ENCODE measurements at places on chromosomes 6 and 20. TPM values are rescaled to one million over a fixed set of nuclear protein-coding genes. Genes with fewer than 3 reads are reported as not detected.

The AVP gene
- total RNA-seq = not detected

DNA sequence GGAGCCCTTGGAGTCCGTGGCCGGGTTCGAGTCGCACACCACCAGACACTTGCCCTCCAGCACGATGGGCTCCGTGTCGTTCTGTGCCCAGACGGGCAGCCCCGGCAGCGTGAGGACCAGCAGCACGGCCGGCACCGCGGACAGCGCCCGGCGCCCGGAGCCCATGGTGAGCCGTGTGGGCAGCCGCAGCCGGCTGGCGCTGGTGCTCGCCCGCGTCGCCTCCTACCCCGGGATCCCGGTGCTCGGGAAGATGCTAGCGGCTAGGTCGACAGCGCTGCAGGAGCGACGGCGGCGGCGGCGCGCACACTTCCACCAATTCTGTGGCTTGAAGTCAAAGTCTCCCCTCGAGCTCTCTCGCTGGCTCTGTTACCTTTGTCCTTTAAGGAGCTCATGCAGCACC lies 1.3 kb downstream of the CBLN4 start:
- H3K27ac ChIP-seq = no peak overlapping the region
- H3K27me3 ChIP-seq = peaks cover 21% of the 10 kb centered on the region
- no peaks in the 10 kb centered on the region for H3K36me3 ChIP-seq
- DNase-seq = no peak
- no peak overlapping the region for H3K4me3 ChIP-seq

GRCh38 chr20:43516251-43516824 lies 8.8 kb downstream of the L3MBTL1 start:
- no peaks in the 10 kb centered on the region for H3K27me3 ChIP-seq
- no peak overlapping the region for H3K4me3 ChIP-seq
- no peak for DNase-seq
- H3K27ac ChIP-seq = no peak overlapping the region

DNA sequence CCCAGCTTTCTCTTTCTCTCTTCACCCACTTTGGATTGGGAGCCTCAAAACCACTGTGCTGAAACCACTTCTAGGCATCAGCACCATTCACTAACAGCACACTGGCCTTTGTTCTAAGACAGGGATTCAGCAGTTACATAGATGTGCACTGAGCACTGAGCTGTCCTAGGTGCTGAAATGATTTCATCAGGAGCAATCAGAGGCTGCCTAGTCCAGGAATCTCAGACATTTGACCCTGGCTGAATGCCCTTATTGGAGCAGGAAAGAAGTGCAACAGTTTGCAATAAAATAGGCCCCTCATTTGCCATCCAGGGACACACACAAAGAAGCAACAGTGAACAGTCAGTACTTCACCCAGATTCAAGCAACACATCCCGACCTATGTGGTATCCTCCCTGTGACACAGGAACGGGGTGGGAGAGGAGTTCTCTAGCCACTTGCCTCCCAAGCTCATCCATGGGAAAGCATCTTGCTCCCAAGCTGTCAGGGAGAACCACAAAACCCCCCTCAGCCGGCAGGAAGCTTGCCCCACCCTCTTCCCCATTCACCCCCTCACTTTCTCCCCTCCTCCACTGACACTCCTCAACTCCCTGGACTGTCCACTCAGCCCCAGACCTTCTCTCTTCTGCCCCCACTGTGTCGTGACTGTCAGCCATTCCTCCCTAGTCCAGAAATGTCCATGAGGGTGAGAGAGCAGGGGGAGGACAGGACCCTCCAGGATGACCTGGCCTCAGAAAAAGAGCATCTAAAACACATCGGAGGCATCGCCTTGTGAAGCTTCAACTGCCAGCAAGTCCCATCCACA lies 304.4 kb downstream of the PREX1 start:
- H3K4me1 ChIP-seq = no peaks in the 10 kb centered on the region
- no peak overlapping the region for H3K4me3 ChIP-seq

- no peak overlapping the region for H3K27ac ChIP-seq
- DNase-seq = no peak
- no peaks in the 10 kb centered on the region for H3K36me3 ChIP-seq
- H3K4me1 ChIP-seq = no peaks in the 10 kb centered on the region
- H3K27me3 ChIP-seq = no peaks in the 10 kb centered on the region
- no peak overlapping the region for H3K4me3 ChIP-seq
Measured at GRCh38 chr20:15645816-15646215, 927.4 kb downstream of the KIF16B start.

DNA sequence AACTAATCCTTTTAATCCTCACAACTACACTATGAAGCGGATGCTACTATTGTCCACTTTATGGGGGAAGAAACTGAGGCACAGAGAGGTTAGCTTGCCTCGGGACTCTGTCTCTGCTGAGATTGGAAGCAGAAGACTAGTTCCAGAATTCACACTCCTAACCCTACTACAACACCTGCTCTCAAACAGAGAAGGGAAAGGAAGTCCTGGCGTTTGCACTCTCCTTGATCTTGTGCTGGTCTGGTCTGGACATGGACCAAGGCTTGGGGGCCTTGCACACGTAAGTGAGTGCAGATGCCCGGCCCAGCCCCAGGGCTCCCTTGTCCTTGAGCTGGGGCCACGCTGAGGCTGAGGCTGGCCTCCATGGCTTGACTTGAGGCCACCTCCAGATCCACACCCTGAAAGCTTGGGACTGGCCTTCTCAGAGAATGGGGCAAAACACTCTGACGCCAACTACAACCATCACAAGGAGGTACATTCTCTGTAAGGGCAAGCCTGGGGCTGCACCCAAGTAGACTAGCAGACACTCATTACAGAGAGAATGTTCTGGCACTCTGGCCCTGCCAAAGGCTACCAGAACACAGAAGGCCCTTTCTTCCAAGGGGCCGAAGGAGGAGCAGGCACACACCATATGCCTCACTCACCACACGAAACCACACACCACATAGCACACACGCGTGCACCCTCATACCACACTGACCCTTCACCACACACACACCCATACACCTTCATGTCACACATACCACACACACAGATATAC lies 33.3 kb upstream of the EZR start:
- H3K4me1 ChIP-seq = peaks cover 19% of the 10 kb centered on the region
- H3K4me3 ChIP-seq = no peak overlapping the region
- no peak overlapping the region for H3K27ac ChIP-seq
- DNase-seq = no peak

DNA sequence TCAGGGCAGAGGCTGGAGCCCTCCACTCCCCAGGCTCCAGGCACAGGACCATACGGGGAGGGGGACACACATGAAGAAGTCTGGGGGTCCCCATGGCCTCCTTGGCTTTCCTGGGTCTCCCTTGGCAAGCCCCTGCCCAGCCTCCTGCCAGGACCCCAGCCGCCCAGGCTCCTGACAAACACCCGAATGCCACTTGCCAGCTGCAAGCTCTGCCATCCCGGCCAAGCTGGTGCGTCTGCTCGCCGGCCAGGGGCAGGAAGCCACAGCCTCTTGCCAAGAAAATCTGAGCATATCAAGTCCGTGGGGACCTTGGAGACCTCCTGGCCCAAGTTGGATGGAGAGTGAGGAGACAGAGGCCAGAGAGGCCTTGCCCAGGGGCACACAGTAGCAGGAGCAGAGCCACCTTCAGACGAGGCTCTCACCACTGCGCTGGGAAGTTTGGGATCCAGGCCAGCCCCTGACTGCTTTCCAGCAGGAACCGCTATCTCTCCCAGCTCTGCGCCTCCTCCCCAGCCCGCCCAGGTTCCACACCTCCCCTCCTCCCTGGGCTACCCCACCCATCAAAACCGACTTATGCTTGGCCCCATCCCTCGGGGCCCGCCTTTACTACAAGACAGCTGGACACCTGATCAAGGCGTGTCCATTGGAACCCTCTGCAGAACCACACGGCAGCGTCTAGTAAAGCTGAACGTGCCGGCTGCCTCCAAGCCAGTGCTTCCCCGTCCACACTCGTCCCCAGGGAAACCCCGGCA lies 80.2 kb downstream of the GRM4 start:
- no peaks in the 10 kb centered on the region for H3K4me1 ChIP-seq
- H3K27ac ChIP-seq = no peak overlapping the region
- no peaks in the 10 kb centered on the region for H3K27me3 ChIP-seq
- no peak overlapping the region for H3K4me3 ChIP-seq
- no peak for DNase-seq
- no peaks in the 10 kb centered on the region for H3K36me3 ChIP-seq

DNA sequence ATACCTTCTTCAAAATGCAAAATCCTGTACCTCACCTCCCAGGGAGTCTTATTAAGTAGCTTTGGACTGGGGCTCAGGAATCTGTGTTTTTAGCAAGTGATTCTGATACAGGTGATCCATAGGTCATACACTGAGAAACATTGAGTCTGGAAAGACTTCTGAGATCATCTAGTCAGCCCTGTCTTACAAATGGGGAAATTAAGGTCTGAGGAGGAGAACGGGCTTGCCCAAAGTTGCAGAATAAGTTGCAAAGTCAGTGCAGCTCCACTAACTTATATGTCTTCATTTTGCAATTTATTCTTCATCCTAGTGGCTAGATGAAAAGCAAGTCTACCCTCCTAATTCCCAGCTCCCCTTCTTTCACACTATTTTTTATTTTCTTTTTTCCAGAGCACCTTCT lies 28.9 kb downstream of the KCNS1 start:
- H3K27ac ChIP-seq = no peak overlapping the region
- H3K4me1 ChIP-seq = peaks cover 4% of the 10 kb centered on the region
- H3K4me3 ChIP-seq = no peak overlapping the region
- DNase-seq = no peak

DNA sequence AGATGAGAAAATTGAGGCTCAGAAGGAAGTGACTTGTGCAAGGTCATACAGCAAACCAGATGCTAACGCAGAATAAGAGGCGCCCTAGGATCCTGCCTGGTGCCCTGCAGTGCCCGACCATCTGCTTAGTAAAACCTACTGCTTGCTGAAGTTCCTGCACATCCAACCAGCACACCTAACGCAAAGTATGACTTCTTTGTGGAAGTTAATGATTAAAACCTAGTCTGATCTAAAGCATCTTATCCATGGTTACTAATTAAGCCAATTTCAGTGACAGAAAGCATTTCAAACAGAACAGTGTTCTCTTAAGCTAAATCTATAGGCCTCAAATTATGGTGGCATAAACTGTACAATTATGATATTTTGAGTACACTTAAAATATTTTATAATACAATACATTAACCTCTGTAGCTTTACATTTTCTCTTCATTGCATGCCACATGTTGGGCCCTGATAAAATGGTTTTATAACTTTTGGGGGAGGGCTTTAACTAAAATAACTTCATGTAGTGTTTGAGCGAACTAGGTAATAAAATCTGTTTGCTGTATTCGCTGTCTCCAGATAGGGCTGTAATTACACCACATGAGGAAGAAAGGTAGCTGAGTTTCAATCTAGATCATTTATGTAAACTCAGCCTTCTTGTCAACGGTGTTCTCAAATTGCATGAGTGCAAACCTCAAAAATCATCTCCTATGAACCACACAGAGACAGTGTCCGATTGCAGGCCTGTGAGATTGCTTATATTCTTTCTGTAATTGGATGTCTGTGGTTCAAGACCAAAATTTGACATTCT lies 37.5 kb upstream of the BEND3 start:
- DNase-seq = no peak
- no peaks in the 10 kb centered on the region for H3K4me1 ChIP-seq
- H3K4me3 ChIP-seq = no peak overlapping the region
- H3K27me3 ChIP-seq = no peaks in the 10 kb centered on the region
- no peaks in the 10 kb centered on the region for H3K36me3 ChIP-seq

GRCh38 chr20:23019403-23019802 lies 15.7 kb upstream of the SSTR4 start:
- no peak for DNase-seq
- H3K27ac ChIP-seq = no peak overlapping the region
- no peaks in the 10 kb centered on the region for H3K36me3 ChIP-seq

GRCh38 chr6:44670146-44670545 lies 282.6 kb downstream of the CDC5L start:
- no peak overlapping the region for H3K27ac ChIP-seq
- H3K4me1 ChIP-seq = no peaks in the 10 kb centered on the region
- no peaks in the 10 kb centered on the region for H3K36me3 ChIP-seq

GRCh38 chr6:18328070-18328469 lies 59.1 kb upstream of the RNF144B start:
- no peak overlapping the region for H3K4me3 ChIP-seq
- DNase-seq = no peak
- H3K27me3 ChIP-seq = no peaks in the 10 kb centered on the region
- no peaks in the 10 kb centered on the region for H3K36me3 ChIP-seq

GRCh38 chr6:83218646-83219045 lies 25.5 kb downstream of the RWDD2A start:
- no peaks in the 10 kb centered on the region for H3K27me3 ChIP-seq
- no peak overlapping the region for H3K4me3 ChIP-seq
- no peak for DNase-seq
- H3K27ac ChIP-seq = no peak overlapping the region
- H3K36me3 ChIP-seq = no peaks in the 10 kb centered on the region

- DNase-seq = no peak
- no peaks in the 10 kb centered on the region for H3K36me3 ChIP-seq
- H3K4me3 ChIP-seq = no peak overlapping the region
- no peak overlapping the region for H3K27ac ChIP-seq
- H3K4me1 ChIP-seq = no peaks in the 10 kb centered on the region
Measured at GRCh38 chr20:22901164-22901563, 133.9 kb upstream of the SSTR4 start.

- no peak overlapping the region for H3K27ac ChIP-seq
- no peaks in the 10 kb centered on the region for H3K4me1 ChIP-seq
- H3K4me3 ChIP-seq = no peak overlapping the region
- no peak for DNase-seq
- no peaks in the 10 kb centered on the region for H3K36me3 ChIP-seq
Measured at GRCh38 chr6:28884423-28885131, 39.2 kb downstream of the TRIM27 start.

- H3K27me3 ChIP-seq = no peaks in the 10 kb centered on the region
- DNase-seq = no peak
- no peak overlapping the region for H3K4me3 ChIP-seq
- H3K27ac ChIP-seq = no peak overlapping the region
- H3K4me1 ChIP-seq = peaks cover 10% of the 10 kb centered on the region
- no peaks in the 10 kb centered on the region for H3K36me3 ChIP-seq
Measured at GRCh38 chr20:53083411-53083810, 111.3 kb downstream of the TSHZ2 start.

- no peak overlapping the region for H3K27ac ChIP-seq
- DNase-seq = no peak
- no peaks in the 10 kb centered on the region for H3K4me1 ChIP-seq
- no peak overlapping the region for H3K4me3 ChIP-seq
- H3K27me3 ChIP-seq = no peaks in the 10 kb centered on the region
- H3K36me3 ChIP-seq = no peaks in the 10 kb centered on the region
Measured at GRCh38 chr6:7811441-7811840, 85.5 kb downstream of the BMP6 start.
